ENCODE measurements at places on chromosomes 3 and 15.

DNA sequence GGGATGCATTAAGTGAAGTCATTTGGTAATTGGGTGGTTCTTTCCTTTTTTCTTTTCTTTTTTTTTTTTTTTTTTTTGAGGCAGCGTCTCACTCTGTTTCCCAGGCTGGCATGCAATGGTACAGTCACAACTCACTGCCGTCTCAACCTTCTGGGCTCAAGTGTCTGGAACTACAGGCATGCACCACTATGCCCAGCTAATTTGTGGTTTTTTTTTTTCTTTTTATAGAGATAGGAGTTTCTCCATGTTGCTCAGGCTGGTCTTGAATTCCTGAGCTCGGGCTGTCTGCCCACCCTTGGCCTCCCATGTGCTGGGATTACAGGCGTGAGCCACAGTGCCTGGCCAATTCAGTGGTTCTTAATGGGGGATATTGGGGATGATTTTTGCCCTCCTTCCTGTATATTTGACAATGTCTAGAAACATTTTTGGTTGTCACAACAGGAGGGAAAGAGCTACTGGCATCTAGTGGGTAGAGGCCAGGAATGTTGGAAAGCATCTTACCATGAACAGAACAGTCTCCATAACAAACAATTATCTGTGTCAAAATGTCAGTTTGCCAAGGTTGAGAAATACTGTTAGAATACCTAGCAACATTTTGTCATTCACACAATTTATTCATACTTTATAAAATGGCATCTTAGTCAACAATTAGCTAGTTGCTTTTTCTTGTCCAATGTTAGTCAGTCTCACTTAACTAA, 79.4 kb upstream of the CNTN3 start:
- no peak for DNase-seq

DNA sequence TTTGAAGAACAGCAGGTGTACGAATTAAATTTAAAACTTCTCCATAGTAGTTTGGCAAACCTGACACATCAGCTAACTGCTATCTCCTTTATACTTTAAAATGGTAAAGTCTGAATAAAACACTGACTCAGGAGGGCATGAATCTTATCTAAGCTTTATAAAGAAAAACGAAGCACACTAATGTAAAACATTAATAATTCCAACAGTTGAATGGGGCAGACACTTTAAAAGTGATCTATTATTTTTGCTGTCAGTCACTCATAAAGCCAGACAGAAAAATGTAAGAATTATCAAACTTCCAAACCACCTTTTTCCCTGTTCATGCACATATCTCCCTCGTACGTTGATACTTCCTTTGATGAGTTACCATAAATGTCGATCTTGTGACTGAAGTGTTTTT, 2.6 kb downstream of the ARF4 start:
- DNase-seq: no peak

DNA sequence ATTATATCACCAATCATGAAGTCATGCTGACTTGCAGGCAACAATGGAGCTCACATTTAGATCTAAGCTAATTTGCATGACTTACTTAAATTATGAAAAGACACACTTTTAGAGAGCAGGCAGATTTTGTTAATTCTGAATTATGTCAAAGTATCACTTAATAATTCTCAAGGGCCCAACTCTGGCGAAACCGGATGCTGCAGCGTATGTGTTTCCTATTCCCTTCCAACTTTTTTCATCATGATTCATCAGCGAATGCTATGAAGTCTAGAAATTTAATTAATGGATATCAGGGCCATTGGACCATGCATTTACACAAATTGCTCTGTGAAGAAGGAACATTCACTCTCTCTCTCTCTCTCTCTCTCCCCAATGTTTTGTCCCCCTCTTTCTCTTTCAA, 63.5 kb upstream of the GOLGA8A start:
- DNase-seq: no peak

- DNase-seq: no peak
Observed at GRCh38 chr3:57059411-57059810, 1.1 kb upstream of the SPATA12 start.

GRCh38 chr15:82305621-82306048, 43.0 kb downstream of the SAXO2 start:
- no peak for DNase-seq

DNA sequence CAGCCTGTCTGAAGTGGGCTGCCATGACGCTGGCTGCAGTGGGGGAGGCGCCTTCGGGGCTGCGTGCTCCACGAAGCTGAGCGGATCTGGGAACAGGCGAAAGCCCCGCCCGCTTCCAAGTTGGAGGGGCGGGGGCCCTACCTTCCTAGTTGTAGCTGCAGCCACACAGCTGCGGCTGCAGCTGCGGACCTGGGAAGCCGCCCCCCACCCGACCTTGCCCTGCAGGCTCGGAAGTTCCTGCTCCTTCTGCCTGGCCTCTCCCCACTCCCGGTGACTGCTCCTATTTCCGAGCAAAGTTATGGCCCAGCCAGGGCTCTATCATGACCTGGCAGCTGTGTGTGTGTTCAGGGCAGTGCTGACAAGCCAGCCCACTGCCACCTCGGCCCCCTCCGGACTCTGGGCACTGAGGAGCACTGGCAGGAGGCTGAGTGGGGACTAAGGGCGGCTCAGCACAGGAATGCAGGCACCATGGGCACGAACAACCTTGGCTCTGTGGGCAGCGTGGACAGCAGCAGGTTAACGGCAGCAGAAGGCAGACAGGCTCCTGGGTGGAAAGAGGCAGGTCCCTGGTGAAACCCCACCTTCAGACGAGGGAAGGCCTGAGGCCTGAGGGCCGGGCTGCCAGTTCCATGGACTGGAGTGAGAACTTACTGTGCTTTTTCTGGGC, 352.4 kb upstream of the TMCO5A start:
- DNase-seq: no peak

DNA sequence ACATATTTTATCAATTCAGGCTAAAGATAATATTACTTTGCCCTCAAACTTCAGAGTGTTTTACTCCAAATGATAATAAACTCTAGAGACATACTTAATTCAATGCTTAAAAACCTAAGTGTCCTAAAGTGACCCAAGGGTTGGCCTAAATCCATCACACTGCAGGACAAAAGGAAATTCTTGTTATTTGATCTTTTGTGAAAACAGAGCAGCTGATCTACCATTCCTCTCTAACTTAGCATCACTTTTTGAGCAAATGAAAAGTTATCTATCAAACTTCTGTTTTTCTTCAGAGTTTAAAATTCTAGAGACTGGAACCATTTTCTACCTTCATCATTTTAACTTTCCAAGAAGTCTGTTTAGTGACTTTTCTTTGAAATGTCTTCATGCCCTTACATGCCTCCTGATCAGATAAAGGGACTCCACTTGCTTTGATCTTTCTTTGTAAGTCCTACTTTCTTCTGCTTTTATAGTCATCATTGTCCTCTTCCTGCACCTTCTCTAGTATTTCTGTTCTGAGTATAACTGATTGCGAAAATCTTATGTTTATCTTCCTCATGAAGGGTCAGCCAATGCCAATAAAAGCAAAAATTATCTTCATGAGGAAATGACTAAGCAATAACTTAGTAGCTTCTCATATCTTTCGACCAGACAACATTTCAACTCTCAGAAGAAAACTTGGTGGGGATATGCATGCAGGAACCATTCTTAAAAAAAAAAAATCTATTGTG, 378.7 kb upstream of the TGFBR2 start:
- no peak for DNase-seq

DNA sequence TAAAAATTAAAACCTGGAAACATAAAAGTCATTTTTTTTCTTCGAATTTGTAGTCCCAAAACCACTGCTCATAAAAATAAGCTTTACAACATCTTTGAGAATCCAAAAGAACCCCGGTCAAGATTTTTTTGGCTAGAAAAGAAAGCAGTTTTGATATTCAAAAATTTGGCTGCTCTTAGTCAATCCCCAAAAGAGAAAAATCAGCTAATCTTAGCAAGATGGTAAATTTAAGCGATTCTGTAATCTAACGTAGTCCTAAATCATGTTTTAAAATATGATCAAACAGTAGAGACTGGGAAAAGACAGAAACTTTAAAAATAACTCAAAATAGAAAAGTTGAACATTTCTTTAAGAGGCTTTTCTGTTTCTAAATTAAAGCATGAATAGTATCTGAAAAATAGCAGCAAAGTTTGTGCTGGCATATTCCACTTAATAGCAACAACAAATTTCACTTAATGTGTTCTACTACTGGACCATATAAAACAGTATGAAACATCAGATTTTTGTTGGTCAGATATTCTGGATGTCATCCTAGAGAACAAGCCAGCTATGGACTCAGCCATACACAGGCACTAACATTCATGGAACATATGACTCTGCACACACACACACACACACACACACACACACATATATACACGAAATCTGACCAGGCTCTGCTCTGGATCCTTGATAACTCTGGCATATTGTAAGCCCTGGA, 19.1 kb upstream of the NR2F2 start:
- no peak for DNase-seq

GRCh38 chr15:38130205-38130567, 122.5 kb upstream of the SPRED1 start:
- no peak for DNase-seq

- DNase-seq: no peak
Observed at GRCh38 chr3:106068381-106068780, 199.6 kb upstream of the CBLB start.

DNA sequence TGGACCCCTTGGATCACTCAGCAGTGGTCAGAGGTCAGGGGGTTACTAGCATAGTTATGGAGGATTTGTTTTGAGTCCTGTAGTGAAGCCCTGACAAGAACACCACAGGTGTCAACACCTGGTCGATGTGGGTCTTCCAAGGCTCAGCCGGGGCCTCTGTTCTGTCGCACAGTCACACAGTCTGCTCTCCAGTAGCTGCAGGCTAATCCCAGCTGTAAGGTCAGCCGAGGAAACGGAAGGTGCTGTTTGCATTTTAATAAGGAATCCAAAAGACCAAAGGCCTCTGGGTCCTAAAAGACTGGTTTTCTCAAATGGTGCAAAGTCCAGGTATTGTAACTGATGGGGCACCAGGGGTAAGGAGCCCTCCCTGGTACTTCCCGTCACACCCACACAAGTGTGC, 71.7 kb downstream of the RPLP1 start:
- no peak for DNase-seq

GRCh38 chr3:36911990-36912804, 32.7 kb downstream of the TRANK1 start:
- DNase-seq: no peak

DNA sequence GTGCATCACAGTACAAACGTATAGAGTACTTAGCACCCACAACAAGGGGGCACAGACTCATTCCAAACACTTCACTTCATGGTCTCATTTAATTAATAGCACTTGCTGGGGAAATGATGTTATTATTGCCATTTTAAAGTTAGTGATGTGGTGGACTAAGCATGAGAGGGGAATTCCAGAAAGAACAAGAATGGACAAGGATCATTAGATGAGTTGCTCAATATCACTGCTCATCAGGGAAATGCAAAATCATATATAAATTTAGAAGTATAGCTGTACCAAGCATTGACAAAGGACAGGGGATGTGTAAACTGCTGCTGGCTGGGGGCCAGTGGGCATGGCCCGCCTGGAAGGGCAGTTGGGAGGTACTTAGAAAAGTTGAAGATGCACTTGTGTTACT, 14.6 kb downstream of the PRR20G start:
- no peak for DNase-seq

- no peak for DNase-seq
Observed at GRCh38 chr3:140822401-140823047, 119.1 kb upstream of the SLC25A36 start.

GRCh38 chr3:123284399-123285010, 82.8 kb downstream of the SEC22A start:
- DNase-seq: no peak

DNA sequence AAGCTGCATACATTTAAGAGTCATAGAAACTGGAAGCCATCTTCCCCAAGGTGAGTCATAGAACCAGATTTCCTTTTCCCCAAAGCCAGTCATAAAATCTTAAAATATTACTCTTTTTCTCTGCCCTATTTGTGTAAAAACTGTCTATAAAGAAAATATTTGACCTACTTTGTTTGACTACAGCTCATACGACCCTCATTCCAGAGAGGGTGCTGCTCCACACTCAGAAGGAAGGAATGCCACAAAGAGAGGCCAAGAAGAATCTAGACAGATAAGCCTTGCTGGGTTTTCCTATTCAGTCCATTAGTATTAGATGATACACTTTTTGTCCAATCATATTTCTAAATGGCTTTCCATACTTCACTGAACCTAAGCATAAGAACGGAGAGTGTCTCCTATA, 671.6 kb upstream of the SGO1 start:
- no peak for DNase-seq

- no peak for DNase-seq
Observed at GRCh38 chr3:52523386-52524257, 10.0 kb downstream of the NT5DC2 start.

DNA sequence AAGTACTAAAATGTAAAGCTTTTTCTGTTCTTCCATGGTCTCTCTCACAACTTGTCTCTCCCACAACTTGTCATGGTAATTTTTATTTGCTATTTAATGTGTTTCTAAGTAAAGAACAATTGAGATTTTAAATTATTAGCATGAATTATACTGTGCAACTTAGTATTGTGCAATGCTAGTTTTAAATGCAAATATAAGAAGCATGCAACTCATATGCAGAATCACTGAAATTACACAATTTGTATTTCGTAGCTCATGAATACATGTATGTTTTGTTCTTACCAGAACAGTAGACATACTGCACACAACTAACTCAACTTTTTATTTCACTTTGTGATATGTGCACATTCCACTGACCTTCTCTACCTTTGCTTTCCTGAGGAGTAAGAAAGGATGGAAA, 96.5 kb downstream of the SQOR start:
- no peak for DNase-seq

DNA sequence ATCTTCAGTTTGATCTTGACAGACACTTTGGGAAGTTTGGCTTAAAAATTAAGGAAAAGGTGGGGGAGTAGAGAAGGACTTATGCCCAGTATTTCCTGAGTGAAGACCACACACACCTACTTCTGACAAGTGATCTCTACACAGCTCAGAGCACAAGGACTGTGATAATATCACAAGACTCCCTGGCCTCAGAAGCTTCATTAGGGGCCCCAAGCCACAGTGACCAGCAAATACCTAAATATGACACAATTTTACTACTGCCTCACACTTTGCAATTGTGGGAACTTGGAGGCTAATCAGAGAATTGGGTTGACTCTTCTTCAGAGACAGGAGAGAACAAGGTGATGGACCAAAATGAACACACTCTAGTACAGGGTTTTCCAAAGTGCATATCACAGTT, 2.6 kb downstream of the ILDR1 start:
- DNase-seq: no peak

DNA sequence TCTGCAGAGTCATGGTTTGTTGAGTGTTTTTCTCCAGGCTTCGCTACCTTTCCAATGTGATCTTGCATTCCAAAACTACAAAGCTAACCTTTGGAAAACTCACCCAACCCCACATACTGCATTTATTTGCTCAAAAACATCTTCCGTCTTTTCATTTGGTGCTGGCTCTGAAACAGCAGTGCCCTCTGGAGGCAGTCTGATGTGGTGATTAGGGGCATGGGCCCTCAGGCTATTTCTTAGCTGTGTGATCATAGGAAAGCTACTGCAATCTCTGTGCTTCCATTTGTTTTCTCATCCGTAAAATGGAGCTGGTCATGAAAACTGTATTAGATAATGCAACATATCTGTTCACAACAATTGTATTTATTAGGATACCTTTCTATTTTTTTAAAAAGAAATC, 47.0 kb downstream of the MTHFS start:
- no peak for DNase-seq
